Activated CD4-positive, CD25-positive, alpha-beta regulatory T cell treated with anti-CD3 and anti-CD28 coated beads, Interleukin-2, amount 50 U/mL, for 24 hours (primary cell): ENCODE measurements at places on chromosomes 13 and 19.
A peak's percentile ranks its signal among the peaks of the same experiment; 100 is the strongest.

DNA sequence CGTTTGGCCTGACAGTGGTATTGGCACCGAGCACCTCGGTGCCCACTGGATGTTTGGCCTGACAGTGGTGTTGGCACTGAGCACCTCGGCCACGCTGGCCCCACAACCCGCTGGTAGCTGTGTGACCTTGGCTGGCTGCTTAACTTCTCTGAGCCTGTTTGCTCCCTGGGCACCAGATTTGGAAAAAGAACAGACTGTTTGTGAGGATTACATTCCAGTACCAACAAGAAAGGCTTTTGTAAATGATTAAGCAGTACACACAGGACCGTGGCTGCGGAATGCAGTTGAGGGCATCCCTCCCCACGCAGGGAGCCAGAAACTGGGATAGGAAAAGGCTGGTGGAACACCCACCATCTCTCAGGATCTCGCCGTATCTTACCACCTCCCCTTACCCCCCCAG is 31.9 kb downstream of the SLC25A42 start:
- no peak for ATAC-seq

- no peak for ATAC-seq
Observed at GRCh38 chr19:40599902-40600569, 1.1 kb upstream of the LTBP4 start.

DNA sequence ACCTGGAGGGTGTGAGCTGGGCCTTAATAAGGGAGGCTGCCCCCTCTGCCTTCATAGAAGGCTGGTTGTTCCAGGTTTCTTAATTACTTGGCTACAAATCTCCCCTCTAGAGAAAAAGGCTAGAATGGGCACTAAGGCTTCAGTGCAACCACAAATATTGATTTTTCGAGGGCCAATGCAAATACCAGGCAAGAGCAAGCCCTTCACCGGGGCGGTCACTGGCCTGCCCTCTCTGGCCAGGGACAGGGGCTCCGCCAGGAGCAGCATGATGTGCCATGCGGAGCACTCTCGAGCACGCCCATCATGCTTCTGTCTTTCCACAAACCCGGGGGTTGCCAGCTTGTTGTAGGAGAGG is 127.8 kb upstream of the SPACA7 start:
- no peak for ATAC-seq

- ATAC-seq = peak; percentile 12
Observed at GRCh38 chr19:45103508-45104319, 10.7 kb downstream of the PPP1R37 start.

- ATAC-seq = no peak
Observed at GRCh38 chr13:113275387-113275786, 21.7 kb upstream of the LAMP1 start.

DNA sequence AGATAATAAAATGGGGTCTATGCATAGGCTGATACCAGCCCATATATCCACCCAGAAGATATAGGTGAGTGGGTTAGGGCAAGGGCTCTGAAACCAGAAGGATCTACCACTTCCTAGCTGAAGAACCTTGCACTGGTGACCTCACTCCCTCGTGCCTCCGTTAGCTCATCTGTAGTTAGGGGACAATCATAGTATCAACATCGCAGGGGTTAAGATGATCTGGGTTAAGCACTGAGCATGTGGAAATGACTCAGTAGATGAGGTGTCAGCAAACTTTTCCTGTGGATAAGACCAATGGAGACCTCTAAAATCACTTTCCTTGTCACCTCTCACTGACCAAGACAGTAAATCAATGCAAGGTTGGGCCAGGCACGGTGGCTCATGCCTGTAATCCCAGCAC is 30.5 kb downstream of the TNFSF14 start:
- peak; percentile 77 for ATAC-seq

DNA sequence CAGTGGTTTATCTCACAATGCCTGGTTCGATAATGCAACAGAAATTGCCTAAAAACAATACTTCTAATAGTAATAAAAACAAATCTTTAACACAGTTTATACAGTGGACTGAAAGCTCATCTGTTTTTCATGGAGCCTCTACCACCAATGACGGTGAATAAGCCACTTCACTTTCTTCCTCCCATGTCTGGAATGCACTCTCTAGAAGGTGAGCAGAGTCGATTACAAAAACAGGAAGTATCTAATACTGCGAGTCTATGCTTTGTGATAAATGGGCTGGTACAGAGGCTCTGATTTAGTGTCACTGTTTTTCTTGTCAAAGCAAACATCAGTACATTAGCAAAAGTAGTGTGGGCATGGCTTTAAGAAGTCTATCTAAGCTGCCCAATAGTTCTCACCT is 1348.6 kb upstream of the SLC10A2 start:
- no peak for ATAC-seq

- ATAC-seq = no peak
Observed at GRCh38 chr13:59061621-59062020, 1102.1 kb downstream of the DIAPH3 start.
